Stimulated activated CD4-positive, alpha-beta T cell treated with anti-CD3 and anti-CD28 coated beads, Interleukin-15, amount 100 ng/mL, for 24 hours (primary cell): ENCODE measurements at places on chromosomes 1 and 21.
A peak's percentile ranks its signal among the peaks of the same experiment; 100 is the strongest.

- no peak for DNase-seq
These were observed 28.5 kb downstream of the RASSF5 start for GRCh38 chr1:206535853-206536188.

DNA sequence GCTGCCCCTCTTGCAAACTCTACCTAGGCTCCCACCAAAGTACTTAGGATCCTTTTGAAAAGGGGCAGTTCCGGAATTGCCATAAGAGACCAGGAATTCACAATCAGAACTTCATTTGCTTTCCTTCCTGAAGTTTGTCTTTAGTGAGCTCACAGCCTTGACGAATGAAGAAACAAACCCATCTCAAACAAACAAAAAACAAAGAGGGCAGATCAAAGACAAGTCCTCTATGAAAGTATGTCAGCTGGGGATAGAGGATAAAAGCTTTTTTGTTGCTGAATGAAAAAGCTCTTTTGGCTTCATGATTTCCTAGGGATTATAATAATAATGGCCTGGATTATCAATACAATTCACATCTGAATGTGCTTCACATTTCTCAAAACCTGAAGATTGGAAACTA, 357.9 kb upstream of the DUSP10 start:
- no peak for DNase-seq

- DNase-seq, result no peak
These were observed 986 bp downstream of the H6PD start for GRCh38 chr1:9235560-9235959.

DNA sequence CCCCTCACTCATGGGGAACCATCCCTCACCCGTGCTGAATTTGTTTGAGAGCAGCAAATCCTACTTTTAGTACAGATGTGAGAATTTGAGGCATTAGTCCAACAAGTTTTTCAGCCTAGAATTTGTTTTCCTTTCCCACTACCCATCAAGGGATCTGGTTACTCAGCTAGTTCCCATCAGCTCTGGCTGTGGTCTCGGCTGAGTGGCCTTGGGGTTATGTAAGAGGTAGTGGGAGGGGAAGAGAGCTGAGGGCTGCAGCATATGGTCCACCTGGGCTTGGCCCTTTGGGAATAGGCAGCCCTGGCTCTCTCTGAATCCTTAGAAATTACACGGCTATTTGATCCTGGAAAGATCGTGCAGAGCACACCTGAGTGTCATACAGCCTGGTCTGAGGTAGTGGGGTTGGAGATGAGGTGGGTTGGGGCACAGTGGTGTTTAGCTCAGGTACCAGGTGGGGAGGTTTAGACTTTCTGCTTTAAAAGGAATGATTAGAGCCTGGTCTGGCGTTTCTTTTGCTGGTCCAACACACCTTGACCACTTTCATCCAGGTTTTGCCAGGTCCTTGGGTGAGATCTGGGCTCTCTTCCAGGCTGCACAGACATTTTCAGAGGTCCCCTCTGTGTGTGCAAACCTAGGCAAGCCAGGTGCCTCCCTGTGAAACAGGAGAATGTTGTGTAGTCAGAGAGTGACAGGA, 4.2 kb downstream of the GSTM4 start:
- DNase-seq, result no peak

DNA sequence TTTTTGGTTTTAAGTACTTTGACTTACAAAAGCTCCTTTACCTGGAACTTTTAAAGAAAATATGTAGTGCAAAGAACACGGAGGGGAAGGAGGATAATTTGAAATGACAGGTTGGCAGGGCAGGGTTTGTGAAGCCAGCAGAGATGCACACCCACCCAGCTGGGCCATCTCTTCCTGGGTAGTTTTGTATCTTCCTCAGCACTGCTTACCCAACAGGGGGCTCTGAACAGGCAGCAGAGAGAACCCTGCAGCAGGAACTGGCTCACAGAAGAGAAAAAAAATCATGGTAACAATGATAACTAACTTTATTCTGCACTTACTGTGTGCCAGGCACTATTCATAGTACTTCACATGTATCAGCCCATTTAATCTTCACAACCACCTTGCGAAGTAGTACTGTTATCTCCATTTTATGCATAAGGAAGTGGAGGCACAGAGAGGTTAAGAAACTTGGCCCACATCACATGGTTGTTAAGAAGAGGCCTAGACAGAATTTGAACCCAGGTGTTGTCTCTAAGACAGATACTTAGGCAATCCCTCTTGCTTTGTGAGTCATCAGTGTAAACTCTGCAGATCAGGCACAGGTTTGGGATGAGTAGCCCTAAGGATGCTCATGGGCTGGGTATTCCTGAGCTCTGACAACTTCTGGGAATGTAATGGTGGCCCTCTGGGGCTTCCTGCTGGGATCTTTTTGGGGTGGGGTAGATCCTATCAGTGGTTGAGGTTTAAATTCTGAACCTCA, 60.8 kb downstream of the ELK4 start:
- DNase-seq, result no peak

GRCh38 chr1:14954210-14954609, 199.3 kb upstream of the TMEM51 start:
- DNase-seq, result no peak

GRCh38 chr1:19450811-19451515, 34.4 kb downstream of the CAPZB start:
- DNase-seq, result no peak

GRCh38 chr1:43316738-43317520, 16.1 kb downstream of the TIE1 start:
- DNase-seq, result no peak

GRCh38 chr1:110450929-110451328, at the start of gene PROK1:
Gene PROK1, plus strand, starts transcription at chr1:110451149. Its CDS starts 68 bp downstream, at chr1:110451217.
- no peak for DNase-seq

DNA sequence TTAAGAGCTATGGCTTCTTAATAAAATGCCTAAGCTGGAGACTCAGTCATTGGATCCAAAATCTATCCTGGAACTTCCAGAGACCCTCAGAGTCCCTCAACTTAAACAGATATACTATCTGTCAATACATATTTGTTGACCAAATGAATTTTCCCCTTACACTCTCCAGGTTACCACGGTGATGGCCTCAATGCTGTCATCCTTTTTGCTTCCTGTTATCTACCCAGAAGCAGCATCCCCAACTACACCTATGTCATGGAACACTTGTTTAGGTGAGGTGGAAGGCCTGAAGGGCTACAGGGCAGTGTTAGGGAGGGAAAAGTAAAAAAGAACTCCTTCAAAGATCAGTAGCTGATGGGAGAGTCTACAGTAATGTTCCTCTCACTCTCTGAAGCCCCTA, 4.4 kb upstream of the C1orf56 start:
- DNase-seq, result no peak

DNA sequence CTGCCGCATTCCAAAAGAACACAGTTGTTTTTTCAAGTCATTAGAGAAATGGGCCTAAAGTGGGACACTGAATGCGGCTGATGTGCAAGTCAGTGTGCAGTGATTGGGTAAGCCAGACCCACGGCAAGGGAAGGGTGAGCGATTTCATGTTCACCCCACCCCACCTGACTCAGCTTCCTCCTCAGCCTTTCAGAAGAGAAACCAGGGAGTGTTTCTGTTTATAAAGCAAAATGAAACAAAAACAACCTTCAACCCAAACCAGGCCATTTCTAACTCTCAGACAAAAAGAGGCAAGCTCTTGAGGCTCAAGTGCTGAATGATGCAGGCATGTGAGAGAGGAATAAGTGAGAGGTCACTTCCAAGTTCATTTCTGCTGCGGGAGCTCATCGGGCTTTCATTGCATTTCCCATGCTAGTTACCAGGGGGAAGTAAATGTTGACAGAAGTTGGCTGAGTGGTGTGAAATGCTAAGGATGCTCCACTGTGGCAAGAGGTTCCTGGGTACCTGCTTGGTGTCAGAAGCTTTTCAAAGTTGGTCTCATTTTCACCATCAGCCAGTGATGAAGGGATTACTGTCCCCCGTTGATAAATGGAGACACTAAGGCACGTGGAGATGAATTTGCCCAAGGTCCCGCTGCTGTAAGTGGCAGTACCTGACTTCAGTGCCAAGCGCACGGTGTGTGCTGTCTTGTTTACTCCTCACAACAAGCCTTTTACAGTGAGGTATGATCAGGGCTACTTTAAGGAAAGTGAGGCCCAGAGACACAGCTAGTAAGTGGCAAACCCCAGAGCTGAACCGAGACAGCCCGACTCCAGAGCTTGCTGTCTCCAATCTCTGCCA, 29.1 kb downstream of the STPG1 start:
- peak; percentile 67 for DNase-seq

GRCh38 chr1:59731591-59731990, 83.2 kb upstream of the HOOK1 start:
- DNase-seq, result no peak

DNA sequence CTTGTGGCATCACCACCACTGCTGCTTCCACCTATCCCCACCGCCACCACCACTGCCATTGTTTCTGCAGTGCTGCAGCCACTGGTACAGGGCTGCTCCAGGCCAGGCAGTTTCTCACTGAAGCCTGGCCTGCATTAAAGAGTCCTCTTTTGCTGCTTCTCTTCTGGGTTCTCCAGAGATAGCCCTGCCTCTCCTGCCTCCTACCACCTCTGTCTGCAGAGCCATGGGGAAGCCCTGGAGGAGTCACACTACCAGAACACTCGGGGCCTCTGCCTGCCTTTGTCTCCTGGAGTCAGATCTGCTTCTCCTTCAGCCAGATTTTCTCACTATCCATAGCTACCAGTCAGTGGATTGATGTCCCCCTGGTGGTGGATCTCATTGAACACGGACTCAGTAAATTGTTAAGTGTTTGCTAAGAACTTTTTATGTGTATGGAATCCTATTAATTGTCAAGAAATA, 37.7 kb upstream of the DDAH1 start:
- peak; percentile 5 for DNase-seq
